ENCODE measurements at places on chromosomes 3 and 15.

DNA sequence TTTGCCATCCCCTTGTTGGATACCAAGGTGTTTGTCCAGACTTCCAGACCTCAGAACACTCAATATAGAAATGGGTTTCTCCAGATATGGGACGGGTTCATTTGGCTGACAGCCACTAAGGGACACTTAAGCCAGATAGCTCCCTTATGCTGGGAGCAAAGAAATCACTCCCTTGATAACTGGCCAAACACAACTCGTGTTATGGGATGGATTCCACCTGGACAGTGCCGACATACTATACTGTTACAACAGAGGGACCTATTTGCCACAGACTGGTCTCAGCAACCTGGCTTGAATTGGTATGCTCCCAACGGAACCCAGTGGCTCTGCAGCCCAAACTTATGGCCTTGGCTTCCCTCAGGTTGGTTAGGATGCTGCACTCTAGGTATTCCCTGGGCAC, 114.0 kb upstream of the PLCL2 start:
- no peak for DNase-seq

DNA sequence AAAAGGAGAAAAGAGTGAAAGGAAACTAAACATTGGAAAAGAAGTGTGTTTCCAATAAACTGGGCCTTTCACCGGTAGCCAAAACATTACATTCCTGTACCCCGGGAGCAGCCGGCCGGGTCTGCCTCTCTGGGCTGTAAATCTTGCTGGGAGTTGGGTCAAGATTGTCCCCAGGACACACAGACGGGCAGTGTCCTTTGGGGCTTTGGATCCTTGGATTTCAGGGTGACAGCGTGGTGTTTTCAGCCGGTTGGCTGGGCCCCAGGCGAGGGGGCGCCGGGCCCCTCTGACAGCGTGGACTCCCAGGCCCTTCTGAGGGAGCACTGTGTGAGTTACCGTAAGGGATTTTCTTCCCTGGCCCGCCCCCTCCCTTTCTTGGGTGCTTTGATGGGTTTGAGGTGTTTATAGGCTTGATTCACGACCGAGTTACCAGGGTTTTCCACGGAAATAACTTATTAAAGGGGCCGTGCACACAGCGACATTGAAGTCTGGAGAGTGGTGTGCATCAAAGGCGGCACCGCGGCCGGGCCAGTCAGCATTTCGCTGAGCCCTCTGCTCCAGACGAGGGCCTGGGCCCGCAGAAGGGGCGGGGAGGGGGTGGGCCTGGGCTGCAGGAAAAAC, 27.4 kb downstream of the SMAD6 start:
- no peak for DNase-seq

GRCh38 chr15:26372706-26373105, 400.2 kb downstream of the GABRB3 start:
- no peak for DNase-seq

- DNase-seq = no peak
These were observed 176.8 kb downstream of the EPHA6 start for GRCh38 chr3:96991231-96991630.

DNA sequence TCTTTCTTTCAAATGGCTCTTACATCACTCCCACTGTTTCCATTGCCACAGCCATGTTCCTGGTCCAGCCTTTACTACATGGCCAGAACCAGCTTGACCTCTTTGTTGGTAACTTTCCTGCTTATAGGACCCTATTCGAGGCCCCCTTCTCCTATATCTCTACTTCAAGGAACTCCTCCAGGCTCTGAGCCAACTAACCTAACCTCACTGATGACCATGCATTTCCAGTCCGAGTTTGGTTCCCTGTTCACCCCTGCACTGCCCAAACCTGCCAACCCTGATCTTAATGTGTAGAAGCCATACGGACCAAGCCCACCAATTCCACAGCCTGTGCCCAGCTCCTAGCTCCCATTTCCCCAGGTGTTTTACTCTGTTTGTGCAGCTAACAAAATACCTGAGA, 38.4 kb upstream of the TIPARP start:
- DNase-seq = no peak

DNA sequence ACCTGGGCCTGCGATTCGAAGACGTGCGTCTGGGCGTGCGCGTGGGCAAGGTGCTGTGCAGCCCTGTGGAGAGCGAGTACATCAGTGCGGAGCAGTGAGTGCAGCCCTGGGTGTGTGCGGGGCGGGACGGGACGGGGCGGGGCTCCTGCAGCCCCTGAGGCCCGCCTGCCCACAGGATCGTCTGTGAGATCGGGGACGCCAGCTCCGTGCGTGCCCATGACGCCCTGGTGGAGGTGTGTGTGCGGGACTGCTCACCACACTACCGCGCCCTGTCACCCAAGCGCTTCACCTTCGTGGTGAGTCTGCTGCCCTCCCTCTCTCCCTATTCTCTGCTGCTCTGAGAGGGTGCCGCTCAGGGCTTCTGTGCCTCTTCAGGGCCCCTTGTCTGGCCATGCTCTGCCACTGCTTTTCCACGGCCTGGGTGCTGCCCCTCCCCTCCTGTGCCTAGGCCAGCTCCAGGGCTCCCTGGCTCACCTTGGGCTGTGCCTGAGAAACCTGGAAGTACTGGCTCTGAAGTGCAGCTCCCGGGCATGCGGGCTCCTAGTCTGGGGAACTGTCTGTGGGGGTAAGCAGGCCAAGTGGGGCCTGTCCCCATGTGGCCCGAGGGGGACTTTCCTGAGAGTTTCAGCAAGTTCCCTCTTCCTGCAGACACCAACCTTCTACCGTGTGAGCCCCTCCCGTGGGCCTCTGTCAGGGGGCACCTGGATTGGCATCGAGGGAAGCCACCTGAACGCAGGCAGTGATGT, 31.8 kb downstream of the PLXNA1 start:
- DNase-seq = no peak

DNA sequence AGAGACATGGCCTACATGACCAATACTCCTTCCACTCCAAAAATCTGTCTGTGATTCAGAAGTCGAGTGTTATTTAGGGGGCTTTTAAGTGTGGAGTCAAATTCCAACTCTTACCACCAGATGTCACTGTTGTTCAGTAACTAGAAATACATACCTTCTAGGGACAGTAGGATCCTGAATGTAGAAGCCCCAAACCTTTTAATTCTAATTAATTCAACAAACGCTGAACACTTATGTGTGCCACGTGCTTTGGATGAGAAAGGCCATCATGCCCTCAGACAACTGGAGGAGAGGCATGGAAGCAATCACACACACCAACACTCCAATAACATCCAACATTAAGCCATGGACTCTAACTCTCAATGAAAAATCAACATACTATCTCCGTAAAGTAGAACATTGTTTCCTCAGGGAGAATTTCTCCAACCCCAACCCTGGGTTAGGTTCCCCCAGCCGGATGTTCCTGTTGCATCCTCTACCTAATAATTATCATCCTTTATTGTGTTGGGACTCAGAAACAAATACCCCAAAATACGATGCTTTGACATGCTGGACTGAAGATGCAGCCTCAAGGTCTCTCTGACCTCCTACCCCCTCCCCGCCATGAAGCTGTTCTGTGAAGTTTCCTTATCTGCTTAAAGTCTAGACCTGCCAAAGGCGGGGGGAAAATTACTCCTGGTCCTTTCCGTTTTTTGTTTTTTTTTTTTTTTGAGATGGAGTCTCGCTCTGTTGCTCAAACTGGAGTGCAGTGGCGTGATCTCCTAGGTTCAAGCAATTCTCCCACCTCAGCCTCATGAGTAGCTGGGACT, 8.0 kb upstream of the CCDC13 start:
- peak; percentile 20 for DNase-seq

DNA sequence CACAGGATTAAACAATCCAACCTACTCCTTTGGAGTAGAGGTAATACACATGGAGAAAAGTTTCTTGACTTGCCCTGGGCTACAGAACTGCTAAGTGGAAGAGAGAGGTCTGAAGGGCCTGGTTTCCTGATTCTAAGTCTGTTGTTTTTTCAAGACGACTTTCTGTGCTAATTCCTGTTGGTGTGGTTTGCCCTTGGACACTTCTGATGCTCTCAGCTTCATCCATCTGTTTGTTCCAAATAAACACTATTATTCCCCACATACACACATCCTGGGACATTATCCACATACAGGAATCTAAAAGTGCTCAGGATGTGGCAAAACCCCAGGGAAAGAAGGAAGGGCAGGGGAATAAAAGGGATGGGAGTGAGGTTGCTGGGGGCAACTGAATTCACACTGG, 393.5 kb upstream of the TBL1XR1 start:
- DNase-seq = no peak

DNA sequence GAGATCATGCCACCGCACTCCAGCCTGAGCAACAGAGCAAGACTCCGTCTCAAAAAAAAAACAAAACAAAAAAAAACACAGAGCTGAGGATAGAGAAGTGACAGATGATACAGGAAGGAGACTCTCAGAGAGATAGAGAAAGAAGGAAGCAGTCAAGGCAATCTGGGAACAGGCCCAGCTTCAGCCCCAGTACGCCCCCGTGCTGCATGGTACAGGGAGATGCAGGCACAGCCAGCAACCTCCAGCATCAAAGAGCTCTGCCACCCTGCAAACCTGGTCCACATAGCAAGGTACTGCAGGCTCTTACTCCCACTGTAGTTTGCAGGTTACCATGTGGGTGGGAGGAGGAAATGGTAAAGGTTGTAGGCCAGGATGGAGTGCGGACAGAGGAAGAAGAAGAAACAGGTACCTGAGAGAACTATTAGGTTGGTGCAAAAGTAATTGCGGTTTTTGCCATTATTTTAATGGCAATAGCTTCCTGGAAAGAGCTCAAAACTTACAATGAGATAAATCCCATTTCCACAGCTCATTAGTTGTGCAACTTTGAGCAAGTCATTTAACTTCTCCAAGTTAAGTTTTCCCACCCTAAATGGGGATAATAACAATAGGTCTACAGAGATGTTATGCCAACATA, 253.0 kb downstream of the ARRDC4 start:
- DNase-seq = no peak

DNA sequence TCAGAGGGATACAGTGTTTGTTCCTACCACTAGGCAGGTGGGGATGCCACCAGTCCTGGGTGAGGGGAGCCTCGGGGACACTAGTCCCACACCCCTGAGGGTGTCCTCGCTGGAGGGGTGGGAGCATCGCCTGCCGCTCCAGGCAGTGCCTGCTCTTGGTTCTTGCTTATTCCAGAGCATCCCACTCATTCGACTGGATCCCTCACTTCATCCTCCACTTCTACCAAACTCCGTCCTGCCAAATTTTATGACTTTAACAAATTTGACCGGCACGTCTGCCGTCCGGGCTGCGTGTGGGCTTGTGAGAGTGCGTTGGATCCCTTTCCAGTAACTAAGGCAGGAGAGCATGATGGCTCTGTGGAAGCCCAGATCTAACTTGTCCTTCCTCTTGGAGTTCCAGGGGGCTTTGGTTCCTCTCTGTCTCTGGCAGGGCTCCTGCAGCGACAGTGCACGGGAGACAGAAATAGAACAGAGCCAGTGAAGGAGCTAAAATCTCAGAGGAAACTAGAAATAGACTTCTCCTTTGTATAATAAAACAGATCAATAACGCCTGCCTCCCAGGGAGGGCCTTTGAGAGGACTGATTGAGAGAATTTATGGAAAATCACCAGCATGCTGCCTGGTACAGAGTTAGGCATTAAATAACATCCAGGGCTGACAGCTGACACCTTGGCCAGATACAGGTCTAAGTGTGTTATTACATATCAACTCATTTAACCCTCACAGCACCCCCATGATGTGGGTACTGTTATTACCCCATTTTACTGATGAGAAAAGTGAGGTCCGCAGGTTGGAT, 34.5 kb downstream of the MGLL start:
- no peak for DNase-seq

- no peak for DNase-seq
These were observed 93.5 kb downstream of the ADAMTS17 start for GRCh38 chr15:100248236-100248635.

- DNase-seq = peak; percentile 34
These were observed 1.1 kb downstream of the SLC35G2 start for GRCh38 chr3:136819731-136820679.

- no peak for DNase-seq
These were observed 19.8 kb downstream of the IQSEC1 start for GRCh38 chr3:13053420-13053819.

DNA sequence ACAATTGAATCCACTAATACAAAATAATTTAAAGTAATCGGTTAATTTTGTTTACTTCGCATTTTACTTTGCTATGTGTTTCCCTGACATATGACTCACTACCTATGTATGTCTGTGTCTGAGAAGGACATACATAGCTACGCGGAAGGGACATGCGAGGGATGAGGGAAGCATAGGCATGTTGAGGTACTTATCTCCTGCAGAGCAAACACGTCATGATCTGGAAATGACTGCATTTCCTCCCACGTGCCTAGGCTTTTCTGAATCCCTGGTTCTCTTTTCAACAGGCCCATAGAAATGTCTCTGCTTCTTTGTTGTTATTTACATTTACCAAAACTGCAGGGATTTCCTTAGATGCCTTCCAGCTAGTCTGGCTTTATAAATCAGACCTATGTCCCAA, 27.5 kb downstream of the ALCAM start:
- DNase-seq = no peak
